Naive B cell (primary cell): ENCODE measurements at places on chromosomes 11 and 22.

DNA sequence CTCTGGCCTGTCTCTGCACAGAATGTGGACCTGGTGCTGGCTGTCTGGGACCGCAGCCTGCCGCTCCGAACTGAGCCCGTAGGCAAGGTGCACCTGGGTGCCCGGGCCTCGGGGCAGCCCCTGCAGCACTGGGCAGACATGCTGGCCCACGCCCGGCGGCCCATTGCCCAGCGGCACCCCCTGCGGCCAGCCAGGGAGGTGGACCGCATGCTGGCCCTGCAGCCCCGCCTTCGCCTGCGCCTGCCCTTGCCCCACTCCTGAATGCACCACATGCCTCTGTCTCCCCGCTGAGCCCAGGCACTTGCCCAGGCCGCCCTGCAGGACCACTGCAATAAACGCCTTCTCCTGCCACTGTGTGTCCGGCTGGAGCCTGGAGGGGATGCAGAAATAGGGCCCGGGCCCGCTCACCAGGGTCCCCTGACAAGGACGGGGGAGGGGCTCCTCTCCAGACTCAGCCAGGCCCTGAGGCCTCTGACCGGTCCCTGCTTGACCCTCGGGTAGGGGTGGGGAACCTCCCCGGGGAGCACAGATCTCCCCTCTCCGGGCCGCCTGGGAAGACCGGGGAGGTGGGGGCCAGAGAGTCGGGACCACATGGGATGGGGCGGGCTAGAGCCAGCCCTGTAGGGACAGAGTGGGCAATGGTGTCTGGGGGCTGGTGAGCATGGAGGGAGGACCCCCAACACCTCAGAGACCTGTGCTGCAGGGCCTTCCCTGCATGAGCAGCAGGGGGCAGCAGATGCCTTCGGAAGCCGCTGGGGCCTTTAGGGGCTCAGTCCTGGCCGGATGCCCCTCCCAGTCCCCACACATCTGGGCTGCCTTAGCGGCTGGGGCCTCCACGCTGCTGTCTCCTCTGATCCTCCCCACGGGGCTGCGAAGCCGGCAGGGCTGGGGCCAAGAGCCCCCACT lies 1.4 kb upstream of the TNNI2 start:
- peak; percentile 77 for DNase-seq

DNA sequence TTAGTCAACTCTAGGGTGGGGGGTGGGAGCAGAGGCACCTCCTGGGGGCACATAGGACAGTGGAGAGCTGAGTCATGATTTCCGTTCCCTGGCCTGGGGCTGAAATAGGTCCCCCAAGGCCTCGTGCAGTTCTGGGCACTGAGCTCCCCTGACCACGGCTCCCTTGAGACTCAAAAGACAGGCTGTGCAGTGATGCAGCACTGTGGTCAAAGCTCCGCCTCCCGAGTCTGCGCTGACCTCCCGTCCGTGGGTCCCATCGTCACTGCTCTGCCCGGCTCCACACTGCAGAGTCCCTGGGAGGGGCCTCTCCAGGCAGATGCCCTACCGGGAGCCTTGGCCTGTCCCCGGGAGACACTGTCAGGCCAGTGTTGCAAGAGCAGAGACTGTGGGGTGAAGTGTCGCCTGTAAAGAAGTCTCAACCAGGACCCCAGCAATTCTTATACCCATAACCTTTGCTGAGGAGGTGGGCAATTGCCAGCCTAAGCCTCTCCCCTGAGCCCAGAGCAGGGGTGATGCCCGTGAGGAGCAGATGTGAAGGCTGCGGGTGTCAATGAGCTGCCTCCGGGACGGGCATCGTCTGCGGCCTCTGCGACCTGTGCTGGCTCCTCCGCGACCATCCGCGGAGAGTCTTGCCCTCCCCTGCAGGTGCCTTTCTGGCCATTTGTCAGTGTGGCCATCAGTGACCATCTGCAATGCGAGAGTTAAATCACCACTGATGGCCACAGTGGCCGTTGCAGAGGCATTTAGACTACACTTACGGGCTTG lies 877.3 kb downstream of the BRD1 start:
- DNase-seq, result no peak

GRCh38 chr22:19694696-19695095 lies 19.6 kb upstream of the SEPTIN5 start:
- no peak for DNase-seq

- DNase-seq, result no peak
These were observed 10.9 kb downstream of the ZMAT5 start for GRCh38 chr22:29755889-29756288.

DNA sequence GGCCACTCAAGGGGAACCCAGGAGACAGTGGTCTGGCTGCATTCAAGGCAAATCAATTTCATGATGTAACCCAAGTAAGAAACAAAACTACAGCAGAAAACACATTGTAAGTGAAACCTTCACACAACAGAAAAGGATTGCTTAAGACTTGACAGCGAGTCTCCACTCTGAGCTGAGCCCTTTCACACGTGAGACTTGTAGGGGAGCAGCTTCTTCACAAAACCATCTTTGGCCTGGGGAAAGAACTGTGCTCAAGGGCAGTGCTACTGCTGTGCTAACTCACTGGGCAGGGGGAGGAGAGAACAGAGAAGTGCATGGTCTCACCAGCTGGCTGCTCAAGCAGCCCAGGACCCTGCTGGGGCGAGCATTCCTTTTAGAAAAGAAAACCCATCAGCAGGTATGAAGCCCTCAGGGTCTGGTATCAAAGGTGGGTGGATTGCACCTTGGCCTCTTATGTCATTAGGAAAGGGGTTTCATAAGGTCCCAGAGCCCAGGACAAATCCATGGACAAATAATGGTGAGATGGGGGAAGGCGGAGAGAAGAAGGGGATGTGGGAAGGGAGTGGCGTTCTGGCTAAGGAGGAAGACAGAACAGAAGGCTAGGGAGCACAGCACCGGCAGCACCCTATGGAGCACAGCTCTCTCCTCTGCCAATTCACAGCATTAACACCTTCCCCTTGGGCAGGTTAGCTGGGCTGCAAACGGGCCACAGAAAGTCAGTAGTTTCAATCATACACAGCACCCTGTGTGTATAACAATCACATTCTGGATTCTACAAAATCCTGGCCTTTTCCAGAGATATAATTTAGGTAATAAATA lies 20.6 kb upstream of the RAPSN start:
- DNase-seq, result no peak
